ENCODE measurements at places on chromosomes 5 and 9.

DNA sequence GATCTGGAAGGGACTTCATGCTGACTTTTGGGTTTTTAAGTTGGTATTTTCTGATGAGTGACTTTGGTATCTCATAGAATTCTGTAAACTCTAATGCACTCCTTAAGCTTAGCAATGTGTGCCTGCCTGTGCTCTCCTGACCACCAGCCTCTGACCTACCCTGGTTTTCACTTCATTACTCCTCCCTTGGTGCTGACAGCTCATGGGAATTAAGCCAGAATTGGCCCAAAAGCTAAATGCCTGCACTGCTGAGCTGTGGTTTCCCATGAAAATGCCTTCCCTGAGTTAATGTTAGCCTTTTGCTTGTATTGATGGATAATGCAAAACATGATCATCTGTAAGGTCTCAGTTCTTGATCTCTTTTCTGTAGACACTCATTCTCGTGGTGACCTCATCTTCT is 308.0 kb downstream of the DOCK8 start:
- no peaks in the 10 kb centered on the region for H3K4me1 ChIP-seq

GRCh38 chr5:76927961-76928360 is 24.9 kb upstream of the CRHBP start:
- H3K27ac ChIP-seq, result no peak overlapping the region
- no peaks in the 10 kb centered on the region for H3K36me3 ChIP-seq
- H3K27me3 ChIP-seq, result peaks cover 40% of the 10 kb centered on the region

GRCh38 chr9:112404508-112404932 is 24.6 kb downstream of the HSDL2 start:
- no peak overlapping the region for H3K4me3 ChIP-seq
- DNase-seq, result no peak
- no peak overlapping the region for H3K27ac ChIP-seq
- peaks cover 1% of the 10 kb centered on the region for H3K4me1 ChIP-seq

- no peak overlapping the region for H3K4me3 ChIP-seq
- no peak overlapping the region for H3K27ac ChIP-seq
- no peaks in the 10 kb centered on the region for H3K36me3 ChIP-seq
- no peak for DNase-seq
- no peaks in the 10 kb centered on the region for H3K27me3 ChIP-seq
Observed at GRCh38 chr9:27340961-27341511, 44.1 kb upstream of the EQTN start.

DNA sequence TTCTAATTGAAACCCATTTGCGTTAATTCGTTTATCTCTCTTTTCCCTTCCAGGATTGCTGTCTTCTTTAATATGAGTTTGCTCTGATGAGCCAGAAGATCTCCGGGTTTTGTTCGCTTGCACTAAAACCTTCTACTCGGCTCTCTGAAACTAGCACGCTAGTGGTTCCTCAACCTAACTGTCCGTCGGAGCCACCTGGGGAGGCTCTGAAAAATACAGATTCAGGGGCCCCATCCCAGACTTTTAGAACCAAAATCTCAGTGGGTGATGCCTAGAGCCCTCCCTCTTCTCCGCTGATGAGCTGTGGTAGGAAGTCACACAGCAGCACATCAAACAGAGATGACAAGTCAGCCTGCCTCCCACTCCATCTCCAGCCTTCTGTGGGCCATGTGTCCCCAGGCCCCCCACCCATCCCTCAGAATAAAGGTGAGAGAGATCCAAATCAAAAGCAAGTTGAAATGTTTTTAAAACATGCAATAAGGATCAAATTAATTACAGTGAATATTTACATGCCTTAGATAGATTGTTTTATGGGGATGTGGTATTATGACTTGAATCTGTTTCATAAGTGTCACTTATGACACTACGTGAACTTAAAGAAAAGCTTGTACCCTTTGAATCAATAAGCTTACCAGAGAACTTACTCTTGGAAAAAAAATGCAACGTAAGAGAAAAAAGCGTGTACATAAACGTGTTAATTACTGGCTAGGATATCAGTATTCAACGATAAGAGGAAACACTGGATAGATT is 16.4 kb downstream of the FCN2 start:
- H3K27me3 ChIP-seq, result peaks cover 46% of the 10 kb centered on the region
- no peaks in the 10 kb centered on the region for H3K36me3 ChIP-seq
- H3K4me3 ChIP-seq, result no peak overlapping the region
- H3K4me1 ChIP-seq, result no peaks in the 10 kb centered on the region
- DNase-seq, result no peak

GRCh38 chr5:172509405-172509781 is 55.1 kb upstream of the SH3PXD2B start:
- H3K27ac ChIP-seq, result no peak overlapping the region
- no peaks in the 10 kb centered on the region for H3K36me3 ChIP-seq
- no peak overlapping the region for H3K4me3 ChIP-seq
- peaks cover 61% of the 10 kb centered on the region for H3K27me3 ChIP-seq

GRCh38 chr5:103821361-103821760 is 258.8 kb upstream of the NUDT12 start:
- H3K36me3 ChIP-seq, result no peaks in the 10 kb centered on the region
- H3K27me3 ChIP-seq, result no peaks in the 10 kb centered on the region
- no peaks in the 10 kb centered on the region for H3K4me1 ChIP-seq
- H3K27ac ChIP-seq, result no peak overlapping the region

DNA sequence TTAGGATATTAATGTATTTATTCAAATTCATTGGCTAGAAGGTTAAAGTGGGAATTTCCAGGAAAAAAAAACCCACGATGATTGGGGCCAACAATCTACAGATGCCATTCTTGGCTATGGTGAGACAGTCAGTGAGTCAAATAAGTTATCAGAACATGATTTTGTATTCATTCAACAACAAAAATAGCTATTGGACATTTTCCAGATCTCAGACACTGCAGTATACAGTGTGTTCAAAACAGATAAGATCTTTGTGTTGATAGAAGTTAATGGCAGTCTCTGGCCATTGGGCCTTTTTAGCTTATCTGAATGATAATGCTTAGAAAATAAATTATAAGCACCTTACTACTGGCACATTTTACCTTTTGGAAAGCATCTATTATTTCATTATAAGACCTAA is 547.7 kb downstream of the MAT2B start:
- no peaks in the 10 kb centered on the region for H3K36me3 ChIP-seq
- H3K4me1 ChIP-seq, result no peaks in the 10 kb centered on the region
- H3K27ac ChIP-seq, result no peak overlapping the region
- H3K4me3 ChIP-seq, result no peak overlapping the region
- no peaks in the 10 kb centered on the region for H3K27me3 ChIP-seq
- DNase-seq, result no peak

DNA sequence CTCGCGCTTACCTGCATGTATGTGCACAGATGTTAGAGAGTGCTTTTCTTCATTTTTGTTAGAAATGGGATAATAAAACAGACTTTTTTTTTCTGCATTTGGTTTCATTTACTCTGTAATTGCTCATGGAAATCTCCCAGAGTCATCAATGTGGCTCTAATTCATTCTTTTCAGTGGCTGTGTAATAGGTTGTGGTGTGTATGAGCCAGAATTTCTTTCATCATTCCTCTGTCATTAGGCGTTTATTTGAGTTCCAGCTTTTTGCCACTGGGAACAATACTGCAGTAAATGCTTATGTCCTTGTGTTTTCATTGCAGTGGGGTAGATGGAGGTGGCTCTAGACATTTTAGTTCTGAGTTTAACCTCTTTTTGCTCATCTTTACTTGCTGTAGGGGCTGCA is 118.9 kb downstream of the NXNL2 start:
- no peak overlapping the region for H3K27ac ChIP-seq
- no peak for DNase-seq
- H3K4me1 ChIP-seq, result no peaks in the 10 kb centered on the region
- no peak overlapping the region for H3K4me3 ChIP-seq
- H3K36me3 ChIP-seq, result no peaks in the 10 kb centered on the region

- no peak overlapping the region for H3K4me3 ChIP-seq
- no peak overlapping the region for H3K27ac ChIP-seq
Observed at GRCh38 chr5:16852251-16853005, 83.7 kb downstream of the MYO10 start.

DNA sequence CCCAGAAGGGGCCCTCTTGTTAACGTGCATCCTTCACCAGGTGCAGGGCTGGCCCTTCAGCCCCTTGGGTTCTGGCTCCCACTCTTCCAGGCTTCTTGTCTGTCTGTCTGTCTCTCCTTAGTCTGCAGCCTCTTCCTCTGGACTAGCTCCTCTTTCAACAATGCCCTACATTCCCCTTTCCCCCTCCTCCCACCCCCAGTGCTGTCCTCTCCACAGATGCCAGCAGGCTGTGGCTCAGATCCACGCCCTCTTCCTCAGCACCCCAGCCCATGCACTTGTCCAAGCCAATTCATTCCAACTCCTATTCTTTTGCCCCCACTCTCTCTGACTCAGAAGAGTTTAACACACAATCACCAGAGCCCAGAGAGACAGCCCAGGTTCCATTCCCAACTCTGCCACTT is 45.2 kb upstream of the ALDH1B1 start:
- DNase-seq, result no peak
- H3K4me3 ChIP-seq, result no peak overlapping the region
- H3K27ac ChIP-seq, result no peak overlapping the region
- no peaks in the 10 kb centered on the region for H3K36me3 ChIP-seq

DNA sequence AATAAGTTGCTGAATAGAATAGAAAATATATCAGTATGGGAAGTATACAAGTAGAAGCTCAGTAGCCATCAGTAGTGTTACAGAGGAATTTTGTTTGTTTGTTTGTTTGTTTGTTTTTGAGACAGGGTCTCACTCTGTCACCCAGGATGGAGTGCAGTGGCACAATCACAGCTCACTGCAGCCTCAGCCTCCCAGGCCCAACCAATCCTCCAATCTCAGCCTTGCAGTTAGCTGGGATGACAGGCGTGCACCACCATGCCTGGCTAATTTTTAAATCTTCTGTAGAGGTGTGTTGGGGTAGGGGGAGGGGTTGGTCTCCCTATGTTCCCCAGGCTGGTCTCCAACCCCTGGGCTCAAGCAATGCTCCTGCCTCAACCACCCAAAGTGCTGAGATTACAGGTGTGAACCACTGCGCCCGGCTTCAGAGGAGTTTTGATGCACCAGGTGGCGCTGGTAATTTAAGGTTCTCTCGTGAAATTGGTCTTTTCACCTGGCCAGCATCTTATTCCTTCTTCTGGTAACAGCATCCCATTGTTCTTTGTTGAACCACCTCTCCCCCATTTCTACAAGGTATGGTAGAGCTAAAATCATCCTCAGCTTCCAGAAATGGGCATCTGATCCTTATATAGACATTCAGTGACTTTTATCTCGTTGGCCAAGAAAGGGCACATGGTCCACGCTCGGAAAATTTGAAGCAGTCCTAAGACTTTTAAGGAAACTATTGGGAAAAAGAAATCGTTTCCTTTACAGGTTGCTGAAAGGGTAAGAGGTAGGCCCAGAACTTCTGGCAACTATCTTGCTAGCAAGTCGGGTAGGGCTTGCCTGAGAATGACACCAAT is 157.1 kb downstream of the ARRDC3 start:
- DNase-seq, result peak; percentile 51
- no peak overlapping the region for H3K4me3 ChIP-seq
- no peak overlapping the region for H3K27ac ChIP-seq
- H3K27me3 ChIP-seq, result no peaks in the 10 kb centered on the region
- H3K36me3 ChIP-seq, result no peaks in the 10 kb centered on the region

DNA sequence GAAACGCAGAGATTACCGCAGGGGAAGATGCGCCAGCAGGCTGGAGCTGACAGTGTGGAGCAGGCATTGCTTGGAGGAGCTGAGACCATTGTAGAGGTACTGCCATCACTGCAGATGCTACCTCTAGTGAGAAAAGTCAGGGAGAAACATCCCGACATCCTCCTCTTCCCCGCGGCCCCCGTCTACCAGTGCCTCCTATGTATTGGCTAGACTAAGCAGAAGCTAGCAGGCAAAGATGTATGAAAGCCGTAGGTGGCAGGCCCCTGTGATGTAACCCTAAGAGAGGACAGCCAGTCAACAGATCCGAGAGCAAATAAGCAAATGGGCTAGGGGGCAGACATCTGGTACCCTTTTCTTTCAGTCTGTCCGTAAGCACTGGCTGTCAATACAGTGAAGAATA is 115.5 kb upstream of the ACTBL2 start:
- no peak overlapping the region for H3K27ac ChIP-seq
- DNase-seq, result no peak
- H3K4me1 ChIP-seq, result no peaks in the 10 kb centered on the region
- no peaks in the 10 kb centered on the region for H3K36me3 ChIP-seq
- no peak overlapping the region for H3K4me3 ChIP-seq

DNA sequence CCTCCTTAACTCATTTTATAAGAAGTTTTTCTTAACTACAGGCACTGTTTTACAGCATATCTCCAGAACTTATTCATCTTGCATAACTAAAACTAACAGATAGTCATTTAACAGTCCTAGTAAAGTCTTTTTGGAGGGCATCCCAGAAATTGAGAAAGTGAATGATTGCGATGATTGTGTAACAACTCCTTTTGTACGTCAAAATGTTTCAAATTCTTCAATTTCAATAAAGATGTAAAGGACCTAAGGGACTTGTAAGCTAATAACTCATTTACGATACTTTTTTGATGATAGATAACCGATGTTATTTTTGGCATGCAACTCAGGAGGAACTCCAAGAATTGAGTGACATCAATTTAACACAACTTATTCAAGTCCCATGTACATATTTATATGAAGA is 42.7 kb downstream of the SVEP1 start:
- H3K27me3 ChIP-seq, result no peaks in the 10 kb centered on the region
- H3K4me3 ChIP-seq, result no peak overlapping the region
- no peaks in the 10 kb centered on the region for H3K4me1 ChIP-seq
- H3K36me3 ChIP-seq, result no peaks in the 10 kb centered on the region

DNA sequence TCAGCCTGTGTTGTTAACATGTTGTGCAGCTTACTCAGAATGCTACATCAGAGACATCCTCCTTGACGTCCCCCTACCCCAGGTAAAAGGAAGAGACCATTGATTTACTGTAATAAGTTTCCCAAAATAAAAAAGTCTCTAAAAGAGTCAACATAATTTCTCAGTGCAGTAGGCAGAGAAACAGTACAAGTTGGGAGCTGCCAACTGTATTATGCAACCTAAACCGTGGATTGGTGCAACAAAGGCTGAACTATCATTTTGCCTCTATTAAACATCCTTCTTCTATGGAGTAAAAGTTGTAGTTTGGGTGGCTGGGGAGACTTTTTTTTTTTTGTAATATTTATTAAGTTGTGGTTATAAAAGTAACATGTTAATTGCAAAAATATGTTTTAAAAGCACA is 208.0 kb downstream of the NR3C1 start:
- no peaks in the 10 kb centered on the region for H3K27me3 ChIP-seq
- H3K36me3 ChIP-seq, result no peaks in the 10 kb centered on the region
- no peak overlapping the region for H3K4me3 ChIP-seq
- H3K4me1 ChIP-seq, result peaks cover 6% of the 10 kb centered on the region
- H3K27ac ChIP-seq, result no peak overlapping the region
- no peak for DNase-seq

GRCh38 chr9:108551030-108551841 is 304.6 kb downstream of the ACTL7B start:
- no peaks in the 10 kb centered on the region for H3K4me1 ChIP-seq
- H3K36me3 ChIP-seq, result no peaks in the 10 kb centered on the region
- H3K27ac ChIP-seq, result no peak overlapping the region
- H3K27me3 ChIP-seq, result no peaks in the 10 kb centered on the region

Measured in effector memory CD8-positive, alpha-beta T cell (primary cell).